ENCODE measurements at places on chromosomes 2 and 18.

DNA sequence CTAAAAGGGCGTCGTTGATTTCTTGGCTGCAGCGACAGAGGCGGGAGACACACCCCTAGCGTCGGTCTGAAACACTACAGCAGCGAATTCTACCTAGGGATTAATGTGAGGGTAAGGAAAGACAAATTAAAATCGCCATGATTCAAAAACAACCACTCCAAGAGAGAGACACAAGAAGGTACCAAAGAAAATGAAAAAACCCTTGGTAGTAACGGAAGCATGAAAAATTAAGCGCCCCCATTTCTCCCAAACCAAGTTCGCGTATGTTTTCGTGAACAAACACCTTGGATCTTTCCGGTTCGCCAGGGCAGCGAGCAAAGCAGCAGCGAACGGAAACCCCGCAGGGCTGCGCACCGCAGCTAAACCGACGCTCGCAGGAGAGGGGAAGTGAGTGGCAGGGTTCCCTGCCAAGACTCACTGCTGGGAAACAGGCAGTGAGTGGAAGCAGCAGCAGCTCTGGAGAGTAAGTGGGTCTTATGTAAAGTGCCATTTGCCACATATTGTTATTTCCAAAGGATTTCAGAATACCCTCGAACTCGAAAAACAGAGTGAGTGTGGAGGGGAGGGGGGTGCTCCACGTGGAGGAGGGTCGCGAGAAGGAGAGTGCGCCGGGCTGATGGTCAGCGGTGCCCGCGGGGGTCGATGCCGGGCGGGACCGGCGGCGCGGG lies 1.0 kb downstream of the PPP3R1 start:
- peak; percentile 79 for DNase-seq

GRCh38 chr18:9239720-9240119 lies 94.9 kb upstream of the TWSG1 start:
- DNase-seq = no peak

DNA sequence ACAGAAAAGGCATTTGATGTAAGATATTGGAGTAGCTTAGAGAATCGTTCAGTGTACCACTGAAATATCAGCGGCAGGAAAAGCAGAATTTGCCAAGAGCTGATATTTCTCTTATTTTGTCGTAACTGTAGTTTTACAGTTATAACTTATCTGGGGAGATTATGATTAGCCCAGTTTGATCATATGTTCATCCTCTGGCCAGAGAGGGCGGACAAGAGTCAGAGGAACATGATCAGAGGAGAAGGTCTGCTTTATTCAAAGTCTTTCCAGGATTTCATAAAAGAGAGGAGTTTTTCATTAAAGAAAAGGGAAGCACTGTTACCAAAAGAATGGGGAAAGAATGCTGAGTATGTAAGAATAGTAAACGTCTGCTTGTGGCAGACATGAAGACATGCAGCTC lies 1655.6 kb downstream of the DPP10 start:
- DNase-seq = no peak

- no peak for DNase-seq
These were observed 668.7 kb downstream of the SLC4A3 start for GRCh38 chr2:220296174-220296573.

- DNase-seq = no peak
These were observed 282.3 kb downstream of the PID1 start for GRCh38 chr2:228988786-228989185.

DNA sequence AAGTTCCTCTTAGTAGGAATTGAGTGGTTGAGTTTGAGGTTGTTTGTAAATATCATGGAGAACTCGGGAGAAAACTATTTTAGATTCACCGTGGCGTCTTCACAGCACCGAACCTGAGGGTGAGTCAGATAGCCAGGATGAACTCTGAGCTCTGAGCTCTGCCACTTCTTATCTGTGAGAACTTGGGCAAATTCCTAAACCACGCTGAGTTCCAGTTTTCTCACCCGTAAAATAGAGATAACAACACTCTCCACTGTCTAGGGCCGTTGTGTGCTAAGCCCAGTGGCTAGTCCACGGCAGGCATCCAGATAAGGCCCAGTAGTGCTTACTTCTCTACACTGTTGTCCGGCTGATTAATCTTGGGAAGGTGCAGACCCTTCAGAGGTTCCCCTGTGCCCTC lies 7.0 kb downstream of the KIF5C start:
- DNase-seq = no peak
